ENCODE measurements at places on chromosomes 5 and 9.

GRCh38 chr5:109929376-109929775 is 239.6 kb downstream of the MAN2A1 start:
- DNase-seq = no peak

DNA sequence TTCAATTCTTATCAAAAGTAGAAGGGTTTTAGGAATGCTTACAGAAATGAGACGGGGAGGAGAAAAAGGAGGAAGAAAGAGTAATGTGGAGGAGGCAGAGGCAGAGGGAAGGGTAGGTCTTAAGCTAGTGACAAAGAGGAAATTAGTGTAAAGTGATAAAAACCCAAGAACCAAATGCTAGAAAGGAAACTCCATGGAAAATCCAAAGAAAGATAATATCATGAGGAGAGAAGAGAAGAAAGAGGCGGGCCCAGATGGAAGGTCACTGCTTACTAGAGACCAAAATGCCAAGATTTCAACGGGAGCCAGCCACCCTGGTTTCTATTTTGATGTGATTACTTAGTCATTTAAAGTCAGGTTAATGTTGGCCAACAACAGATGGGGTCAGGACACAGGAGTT is 68.6 kb upstream of the IL12B start:
- no peak for DNase-seq

DNA sequence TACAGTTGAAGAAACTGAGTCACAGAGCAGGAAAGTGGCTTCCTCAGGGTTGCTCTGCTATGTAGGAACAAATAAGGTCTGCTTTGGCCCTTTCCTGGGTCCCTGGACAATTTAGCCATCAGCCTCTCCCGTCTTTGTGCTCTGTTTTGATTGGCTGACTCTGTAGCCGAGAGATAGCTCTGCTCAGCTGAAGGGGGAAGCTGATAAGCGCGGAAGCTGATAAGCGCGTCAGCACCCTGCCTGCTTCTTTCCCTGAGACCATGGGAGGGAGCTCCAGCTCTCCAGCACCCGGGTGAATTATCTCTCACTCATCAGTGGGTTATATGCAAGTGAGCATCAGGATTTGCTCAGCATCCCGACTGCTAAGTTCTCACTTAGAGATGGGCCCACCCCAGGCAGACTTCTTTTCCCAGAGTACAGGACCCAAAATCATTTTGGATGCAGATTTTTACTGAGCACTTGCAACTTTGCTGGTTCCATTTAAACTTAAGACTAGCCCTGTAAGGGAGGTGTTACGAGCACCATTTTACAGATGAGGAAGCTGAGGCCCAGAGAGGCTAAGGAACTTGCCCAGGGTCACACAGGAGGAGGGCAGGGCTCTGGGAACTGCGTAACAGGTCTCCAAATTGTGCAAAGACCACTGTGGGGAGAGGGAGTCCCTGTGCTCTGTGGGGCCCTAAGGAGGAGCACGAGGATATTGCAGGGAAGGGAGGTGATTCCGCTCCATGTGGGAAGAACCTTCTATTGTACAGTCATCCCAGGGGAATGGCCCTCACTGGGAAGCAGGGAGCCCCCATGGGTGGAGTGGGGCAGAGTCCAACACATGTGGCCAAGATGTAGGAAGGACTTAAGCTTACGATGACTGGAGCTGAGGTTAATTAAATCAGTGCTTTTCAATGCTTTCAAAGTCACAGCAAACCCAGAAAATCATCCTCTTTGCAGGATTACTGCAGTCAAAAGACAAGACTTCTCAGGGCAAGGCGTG is 83.7 kb upstream of the ORM1 start:
- DNase-seq = peak; percentile 51

GRCh38 chr5:81787474-81788242 is 36.8 kb upstream of the SSBP2 start:
- peak; percentile 85 for DNase-seq

DNA sequence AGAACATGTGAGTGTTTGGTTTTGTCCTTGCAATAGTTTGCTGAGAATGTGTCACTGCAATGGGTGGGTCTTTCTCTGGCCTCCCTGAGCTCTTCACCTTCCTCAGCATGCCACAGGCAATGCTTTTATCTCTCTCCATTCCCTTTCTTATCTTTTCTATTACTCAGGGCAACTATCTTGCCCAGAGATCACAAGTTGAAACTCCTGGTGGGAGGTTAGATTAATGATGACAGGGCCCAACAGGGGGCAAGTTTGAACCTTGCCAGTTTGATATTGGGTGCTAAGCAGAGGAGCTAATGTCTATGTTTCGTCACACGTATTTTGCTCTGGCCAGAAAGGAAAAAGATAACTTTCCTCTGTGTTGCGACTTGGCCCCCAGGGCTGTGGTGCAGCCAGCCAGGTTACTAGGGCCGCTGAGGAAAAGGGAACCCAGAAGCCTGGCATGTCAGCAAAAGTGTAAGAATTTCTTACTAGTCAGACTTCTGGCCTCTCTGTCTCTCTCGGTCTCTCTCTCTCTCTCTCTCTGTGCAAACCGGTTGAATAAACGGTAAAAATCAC is 299.3 kb upstream of the POU5F2 start:
- DNase-seq = no peak

Measured in astrocyte of the spinal cord (primary cell).